COR-L47 (cell line): ENCODE measurements at places on chromosomes 2 and 18.
A peak's percentile ranks its signal among the peaks of the same experiment; 100 is the strongest.

DNA sequence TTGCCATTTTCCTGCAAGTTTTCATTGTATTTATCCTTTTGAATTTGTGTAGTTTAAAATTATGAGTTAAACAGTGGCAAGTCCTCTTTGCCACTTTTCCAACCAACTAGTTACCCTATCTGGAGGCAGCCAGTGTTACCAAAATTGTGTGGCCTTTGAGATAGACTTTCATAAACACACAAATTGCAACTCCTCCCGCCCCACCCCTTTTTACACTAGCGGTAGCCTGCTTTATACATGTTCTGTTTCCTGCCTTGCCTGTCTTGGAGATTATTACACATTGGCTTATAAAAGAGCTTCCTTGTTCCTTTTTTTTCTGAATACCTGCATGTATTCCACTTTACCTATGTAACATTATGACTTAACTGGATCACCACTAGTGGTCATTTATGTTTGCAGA is 56.5 kb downstream of the RPIA start:
- no peak for DNase-seq

DNA sequence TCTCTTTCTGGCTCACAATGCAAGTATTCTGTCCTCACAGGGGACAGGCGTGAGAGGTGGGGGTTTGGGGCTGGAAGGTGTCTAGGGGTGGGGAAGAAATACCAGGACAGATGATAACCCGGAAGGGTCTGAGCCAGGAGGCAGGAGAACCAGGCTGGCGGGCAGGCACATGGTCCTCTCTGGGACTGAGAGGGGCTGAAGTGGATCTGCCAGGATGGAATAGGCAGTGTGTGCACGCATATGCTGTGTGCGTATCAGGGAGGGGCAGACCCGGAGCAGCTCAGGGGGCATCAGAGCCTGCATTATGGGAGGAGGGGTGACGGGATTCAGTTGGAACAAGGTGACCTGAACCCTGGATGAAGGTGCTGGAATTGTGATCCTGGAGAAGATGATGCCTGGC is 157.3 kb downstream of the DYSF start:
- no peak for DNase-seq

DNA sequence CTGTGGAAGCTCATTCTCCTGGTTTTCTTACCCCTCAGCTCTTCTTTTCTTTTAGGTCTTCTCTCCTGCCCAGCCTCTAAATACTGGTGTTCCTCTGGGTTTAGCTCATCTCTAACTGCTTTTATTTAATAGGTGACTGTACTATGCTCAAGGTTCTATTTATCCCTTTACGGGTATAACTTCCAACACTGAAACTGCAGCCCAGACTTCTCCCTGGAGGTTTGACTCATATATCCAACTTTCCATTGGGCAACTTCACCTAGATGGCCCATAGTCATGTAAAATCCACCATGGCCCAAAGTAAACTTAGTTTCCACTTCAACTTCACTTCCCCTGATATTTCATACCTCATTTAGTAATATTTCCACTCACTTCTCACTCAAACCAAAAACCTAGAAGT is 273.1 kb downstream of the PLCL1 start:
- DNase-seq: no peak

GRCh38 chr18:45330170-45330594 is 285.1 kb upstream of the SLC14A2 start:
- DNase-seq: no peak

DNA sequence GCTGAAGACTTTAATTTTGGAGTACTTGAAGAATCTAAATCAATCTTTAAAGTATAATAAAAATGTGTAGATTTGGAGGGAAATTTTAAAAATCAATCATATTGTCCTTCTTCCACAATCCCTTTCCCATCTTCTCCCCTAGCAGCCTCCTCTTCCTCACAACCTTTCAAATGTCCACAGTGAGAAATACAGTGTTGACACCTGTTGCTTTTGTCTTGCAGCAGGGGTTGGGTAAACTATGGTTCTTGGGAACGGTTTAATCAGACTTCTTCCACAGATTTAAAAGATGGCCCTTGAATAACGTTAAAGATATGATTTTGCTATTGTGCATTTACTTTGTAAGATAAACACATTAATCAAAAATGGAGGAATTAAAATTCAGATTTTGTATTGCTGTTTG is 113.8 kb upstream of the SLC1A4 start:
- no peak for DNase-seq

GRCh38 chr18:45556222-45556621 is 59.1 kb upstream of the SLC14A2 start:
- DNase-seq: no peak

DNA sequence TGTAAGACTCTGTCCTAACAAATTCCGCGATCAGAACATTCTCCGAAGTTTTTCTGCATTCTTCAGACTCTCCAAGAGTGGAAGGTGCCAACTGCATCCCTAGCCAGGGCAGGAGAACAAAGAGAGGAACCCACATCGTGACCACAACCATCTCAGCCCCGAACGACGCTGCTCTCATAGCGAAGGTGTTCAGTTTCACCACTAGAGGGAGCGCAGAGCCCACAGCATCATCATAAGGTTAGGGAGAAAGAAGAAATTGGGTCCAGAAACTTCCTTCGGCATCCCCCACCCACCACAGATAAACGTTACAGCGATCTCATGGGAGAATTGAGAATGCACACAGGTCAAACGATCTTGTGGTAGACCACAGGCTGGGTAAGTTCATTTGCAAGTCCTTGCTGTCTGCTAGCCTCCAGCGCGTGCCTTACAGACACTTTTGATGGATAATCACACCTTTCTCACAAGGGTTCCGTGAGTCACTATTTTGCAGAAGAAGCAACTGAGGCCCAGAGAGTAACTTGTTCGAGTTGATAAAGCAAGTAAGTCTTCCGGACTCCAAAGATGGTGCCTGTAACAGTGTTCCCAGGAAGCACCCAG is 53.7 kb upstream of the ARL4C start:
- DNase-seq: peak; percentile 54

DNA sequence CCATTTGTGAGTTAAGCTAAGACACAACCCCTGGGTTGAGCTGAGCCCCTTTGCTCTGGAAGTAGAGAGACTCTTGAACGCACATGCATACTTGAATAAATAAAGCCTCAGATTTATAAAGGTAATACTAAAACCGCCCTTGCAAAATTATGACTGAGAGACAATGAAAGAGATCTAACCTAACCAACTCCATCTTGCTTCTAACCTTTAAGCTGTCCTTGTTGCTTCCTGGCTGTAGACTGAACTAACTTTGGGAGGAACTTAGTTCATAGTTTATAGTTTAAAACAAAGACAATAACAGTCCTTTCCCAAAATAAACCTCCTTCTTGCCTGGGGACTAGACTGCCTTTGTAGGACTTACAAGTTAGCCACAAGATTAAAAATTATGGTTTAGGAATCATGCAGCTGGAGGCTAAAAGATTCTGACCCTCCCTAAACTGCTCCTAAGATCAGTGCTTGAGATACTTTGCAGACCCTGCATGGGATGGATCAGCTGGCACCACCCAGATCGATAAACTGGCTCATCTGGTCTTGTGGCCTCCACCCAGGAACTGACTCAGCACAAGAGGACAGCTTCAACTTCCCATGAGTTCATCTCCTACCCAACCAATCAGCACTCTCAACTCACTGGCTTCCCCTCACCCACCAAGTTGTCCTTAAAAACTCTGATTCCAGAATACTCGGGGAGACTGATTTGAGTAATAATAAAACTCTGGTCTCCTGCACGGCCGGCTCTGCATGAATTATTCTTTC is 240.2 kb upstream of the SLC14A2 start:
- no peak for DNase-seq

GRCh38 chr2:200747668-200748618 is 63.8 kb upstream of the BZW1 start:
- no peak for DNase-seq

DNA sequence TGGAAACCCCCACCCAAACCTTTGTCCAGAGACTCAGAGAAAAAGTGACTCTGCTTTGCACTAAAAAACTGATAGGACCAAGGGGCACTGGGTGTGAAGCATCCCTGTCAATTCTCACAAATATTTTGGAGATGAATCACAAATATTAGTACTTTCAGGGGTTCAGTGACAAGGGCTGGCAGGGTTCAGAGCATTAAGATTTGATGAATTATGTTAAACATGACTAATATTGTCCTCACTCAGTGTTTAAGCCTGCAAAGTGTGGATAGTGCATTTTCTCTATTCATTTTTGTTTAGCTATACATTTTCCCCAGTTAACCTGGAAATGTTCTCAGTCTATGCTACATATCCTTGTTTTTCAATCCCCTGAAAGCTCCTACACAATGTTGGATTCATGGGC is 65.3 kb upstream of the CCDC68 start:
- DNase-seq: no peak

DNA sequence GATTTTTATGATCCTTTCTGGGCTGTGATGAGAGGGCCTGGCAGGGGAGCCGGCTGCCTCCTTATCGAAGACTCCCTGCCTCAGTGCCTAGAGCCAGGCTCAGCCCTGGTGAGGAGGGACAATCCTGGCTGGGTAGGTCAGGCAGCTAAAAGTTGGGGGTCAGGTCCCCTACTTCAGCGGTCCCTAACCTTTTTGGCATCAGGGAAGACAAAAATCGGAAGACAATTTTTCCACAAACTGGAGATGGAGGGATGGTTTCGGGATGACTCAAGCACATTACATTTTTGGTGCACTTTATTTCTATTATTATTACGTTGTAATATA is 53.1 kb downstream of the HS1BP3 start:
- DNase-seq: no peak

- DNase-seq: no peak
These were observed 109.2 kb upstream of the OTX1 start for GRCh38 chr2:62941413-62941812.

DNA sequence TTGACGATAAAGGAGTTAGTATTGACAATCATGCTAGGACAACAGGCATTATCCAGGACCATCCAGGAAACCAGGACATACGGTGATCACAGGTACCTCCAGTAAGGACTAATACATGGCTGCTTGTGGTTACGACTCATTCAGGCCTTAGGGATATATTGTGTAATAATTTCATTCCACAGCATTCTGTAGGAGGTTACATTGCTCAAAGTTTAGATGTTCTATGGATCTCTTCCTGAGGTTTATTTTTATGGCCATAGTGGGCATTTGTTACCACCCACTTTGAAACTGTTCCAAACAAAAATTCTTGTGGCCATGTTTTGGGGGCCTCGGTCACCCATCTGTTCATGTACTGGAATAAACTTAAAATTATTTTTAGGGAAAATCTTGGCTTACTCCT is 431.6 kb downstream of the METTL4 start:
- no peak for DNase-seq

DNA sequence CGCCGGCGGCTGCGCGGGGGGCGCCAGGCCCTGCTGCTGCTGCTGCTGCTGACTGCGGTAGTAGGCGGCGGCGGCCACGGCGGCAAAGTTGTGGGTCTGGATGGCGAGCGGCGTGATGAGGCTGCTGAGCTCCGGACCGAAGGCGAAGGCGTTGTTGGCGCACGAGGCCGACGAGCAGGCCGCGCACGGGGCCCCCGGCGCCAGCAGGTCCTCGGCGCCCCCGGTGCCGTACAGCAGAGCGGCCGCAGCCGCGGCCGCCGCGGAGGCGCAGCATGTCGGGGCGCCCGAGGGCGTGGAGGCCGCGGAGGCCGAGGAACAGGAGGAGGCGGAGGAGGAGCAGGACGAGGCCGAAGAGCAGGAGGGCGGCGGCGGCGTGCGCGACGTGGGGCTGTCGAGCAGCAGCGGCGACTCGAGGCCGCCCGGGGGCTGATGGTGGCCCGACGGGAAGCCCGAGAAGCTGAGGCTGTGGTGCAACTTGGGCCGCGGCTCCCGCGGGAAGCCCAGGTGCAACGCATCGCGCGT is 1.8 kb downstream of the ZFP36L2 start:
- no peak for DNase-seq

DNA sequence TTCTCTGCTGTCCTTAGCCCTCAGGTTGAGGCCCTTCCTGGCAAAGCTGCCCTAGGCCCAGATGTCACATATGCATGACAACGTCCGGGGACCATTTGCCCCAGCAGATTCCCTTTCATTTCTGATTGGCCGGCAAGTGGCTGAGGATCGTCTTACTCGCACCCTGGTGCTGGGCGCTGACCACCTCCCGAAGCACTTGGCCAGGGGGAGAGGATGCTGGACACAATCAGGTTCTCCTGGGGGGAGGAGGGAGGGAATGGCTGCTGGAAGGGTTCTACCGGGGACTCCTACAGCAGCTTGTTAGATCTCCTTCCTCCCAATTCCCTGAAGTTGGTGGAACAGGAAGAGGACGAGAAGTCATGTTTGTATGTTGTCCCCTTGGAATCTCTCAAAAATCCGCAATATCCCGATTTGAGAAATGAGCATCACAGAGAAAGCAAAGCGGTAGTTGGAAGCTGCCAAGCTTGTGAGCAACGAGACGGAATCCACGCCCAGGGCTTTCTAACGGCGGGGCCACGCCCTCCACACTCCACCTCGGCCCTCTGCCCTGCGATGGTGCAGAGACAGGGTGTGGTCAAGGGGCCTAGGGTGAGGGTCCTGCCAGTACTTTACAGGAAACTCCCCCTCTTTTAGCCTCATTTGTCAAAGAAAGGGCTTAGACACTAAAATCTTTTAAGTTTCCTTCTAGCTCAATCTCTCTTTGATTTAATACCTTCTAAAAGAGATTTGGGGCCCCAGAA is 61.8 kb upstream of the YWHAQ start:
- no peak for DNase-seq

- DNase-seq: no peak
These were observed 230.8 kb upstream of the CDH2 start for GRCh38 chr18:28407681-28408080.

- DNase-seq: no peak
These were observed 15.1 kb upstream of the NMUR1 start for GRCh38 chr2:231545105-231545902.

- DNase-seq: no peak
These were observed 26.8 kb upstream of the EPAS1 start for GRCh38 chr2:46270384-46270783.

GRCh38 chr2:27442920-27443282 is 720 bp downstream of the KRTCAP3 start:
- DNase-seq: no peak

GRCh38 chr2:105744909-105745853 is at the start of gene NCK2:
Gene NCK2, plus strand, starts transcription at chr2:105744912. Its CDS starts 110,152 bp downstream, at chr2:105855064.
- DNase-seq: peak; percentile 32

DNA sequence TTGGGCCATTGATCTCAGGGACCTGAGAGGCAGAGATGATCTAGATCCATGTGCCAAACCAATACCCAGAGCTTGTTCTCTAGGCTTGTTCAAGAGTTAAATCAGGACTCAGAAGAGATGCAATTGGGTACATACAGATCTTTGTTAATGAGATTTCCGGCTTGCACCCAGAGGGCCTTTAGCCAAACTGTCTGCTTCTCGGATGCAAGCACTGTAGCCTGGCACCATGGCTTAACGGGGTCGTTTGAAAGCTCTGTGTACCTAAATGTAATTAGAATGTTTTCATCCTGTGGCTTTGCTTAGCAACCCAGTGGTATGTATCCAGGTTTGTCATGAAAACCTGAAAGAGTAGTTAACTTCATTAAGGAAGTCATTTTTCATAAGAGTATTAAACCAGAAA is 94.2 kb downstream of the TPGS2 start:
- no peak for DNase-seq

DNA sequence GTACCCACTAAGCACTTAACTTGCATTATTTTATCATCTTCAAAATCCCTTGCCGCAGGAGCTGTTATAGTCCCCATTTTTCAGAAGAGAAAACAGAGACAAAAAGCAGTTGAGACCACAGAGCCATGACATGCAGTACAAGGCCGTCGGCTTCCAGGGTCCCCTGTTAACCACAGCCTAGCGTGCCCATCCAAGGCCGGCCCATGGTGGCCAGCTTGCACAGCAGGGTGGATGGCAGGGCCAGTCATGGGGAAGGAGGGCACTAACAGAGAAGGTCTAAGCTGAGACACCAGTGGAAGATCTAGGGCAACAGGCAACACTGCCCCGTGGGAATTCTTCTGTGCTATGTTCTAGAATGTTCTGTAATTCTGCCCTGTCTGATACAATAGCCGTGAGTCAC is 192.6 kb upstream of the ID2 start:
- no peak for DNase-seq
